ENCODE measurements at places on chromosomes 1 and 21.

DNA sequence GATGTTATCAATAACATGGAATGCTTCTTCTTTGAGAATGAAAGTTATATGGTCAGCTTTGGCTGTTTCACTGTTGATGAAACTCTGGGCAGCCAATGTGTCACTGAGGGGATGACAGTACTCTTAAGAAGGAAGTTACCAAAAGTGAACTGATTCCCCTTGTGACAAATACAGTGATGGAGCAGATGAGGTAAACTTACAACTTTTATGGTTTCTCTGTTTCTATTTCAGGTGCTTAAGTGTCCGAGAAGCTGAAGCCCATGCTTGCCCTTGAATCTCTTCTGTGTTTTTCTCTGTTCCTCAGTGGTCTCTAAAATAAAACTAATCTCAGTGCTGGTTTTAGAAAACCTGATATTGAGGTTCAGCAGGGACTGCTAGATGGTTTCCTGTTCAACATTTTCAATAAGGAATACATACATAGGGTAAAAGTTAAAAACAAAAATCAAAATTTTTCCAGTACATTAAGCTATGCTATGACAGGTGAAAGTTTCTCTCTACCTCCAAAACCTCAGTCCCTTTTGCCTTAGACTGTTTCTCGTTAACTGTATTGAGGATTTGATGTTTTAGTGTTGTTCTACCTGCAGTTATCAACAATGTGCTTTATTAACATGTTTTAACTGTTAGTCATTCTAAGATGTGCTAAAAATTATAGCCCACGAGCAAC is 454.4 kb upstream of the ADGRL4 start:
- no peak for DNase-seq

DNA sequence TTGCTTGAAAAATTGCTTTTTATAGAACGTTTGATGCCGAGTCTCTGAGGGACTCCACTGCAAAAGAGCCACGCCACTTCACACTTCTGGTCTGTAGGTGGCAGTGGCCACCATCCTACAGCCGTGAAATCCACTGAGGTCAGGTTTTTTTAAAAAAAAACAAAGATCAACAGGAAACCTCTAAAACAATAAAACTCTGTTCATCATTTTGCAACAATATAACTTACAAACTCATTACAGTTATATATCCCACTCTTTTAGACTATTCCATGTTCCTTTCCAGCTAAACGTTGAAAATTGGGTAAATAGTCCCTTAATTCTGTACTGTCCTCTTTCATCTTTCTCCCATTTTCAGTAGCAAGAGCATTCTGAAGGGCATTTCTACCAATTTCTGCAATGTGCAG is 64.6 kb upstream of the FMN2 start:
- DNase-seq = no peak

DNA sequence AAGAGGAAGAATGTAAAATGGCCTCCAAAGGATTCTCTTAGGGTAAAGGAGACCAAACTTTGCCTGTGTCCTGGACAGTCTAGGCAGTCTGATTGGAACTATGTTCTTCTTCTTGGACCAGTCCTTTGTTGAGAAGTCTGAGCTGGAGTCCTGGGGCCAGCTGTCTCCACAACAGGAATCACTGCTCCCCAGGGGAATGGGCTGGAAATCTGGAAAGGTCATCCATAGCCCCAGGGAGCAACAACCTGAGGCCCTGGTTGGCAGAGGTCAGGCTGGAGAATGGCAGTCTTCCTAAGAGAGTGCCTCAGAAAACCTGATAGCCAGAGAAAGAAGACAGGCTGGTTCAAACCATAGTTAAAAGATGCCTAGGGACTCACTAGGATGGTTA is 68.7 kb downstream of the PLXNA2 start:
- DNase-seq = no peak

- DNase-seq = no peak
Observed at GRCh38 chr21:45852886-45853400, 128.6 kb upstream of the COL6A1 start.

DNA sequence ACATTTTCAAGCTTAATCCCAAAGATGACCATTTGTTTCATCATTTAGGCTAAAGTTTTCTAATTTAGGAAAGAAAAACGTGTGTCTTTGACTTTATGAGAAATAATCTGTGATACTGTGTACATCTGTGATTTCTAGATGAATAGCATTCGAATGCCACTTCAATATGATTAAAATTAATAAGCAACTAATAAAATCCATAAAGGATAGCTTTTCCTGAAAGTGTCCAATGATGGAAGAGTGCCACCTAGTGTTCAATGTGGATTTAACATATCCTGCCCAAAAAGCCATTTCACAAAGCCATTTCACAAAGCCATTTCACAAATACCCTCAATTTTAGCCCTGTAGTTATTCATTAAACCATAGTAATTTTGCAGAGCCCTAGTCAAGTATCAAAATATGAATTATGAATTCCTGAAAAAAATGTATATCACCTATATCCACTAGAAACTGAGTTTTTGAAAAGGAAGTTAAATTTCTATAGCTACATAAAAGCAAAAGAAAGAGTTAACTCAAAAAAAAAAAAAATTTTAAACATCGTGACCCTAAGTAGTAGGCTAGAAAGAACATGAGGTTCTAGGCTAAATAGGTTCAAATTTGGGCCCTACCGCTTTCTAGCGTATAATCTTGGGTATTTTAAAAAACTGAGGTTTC is 19.1 kb downstream of the NME7 start:
- no peak for DNase-seq

- no peak for DNase-seq
Observed at GRCh38 chr1:66397192-66397591, 136.8 kb upstream of the SGIP1 start.

GRCh38 chr1:99661780-99662179 is 15.9 kb downstream of the PALMD start:
- DNase-seq = no peak

DNA sequence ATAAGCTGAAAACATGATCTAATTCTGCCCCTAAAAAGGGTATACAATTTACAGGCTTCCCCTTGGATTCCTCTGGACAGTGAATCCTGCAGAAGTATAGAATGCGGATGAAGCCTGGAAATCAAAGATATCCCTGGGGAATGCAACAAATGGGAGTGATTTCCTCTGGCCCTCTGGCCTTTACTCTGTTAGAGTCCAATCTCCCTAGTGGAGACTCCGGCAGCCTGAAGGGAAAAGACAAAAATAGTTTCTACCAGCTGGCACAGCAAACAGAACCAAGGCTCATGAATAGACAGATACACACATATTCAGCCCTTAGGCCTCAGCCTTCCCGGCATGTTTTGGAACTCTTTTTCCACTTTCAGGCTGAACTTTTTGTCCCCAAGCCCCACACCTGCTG is 3.9 kb upstream of the LRRC52 start:
- DNase-seq = no peak

DNA sequence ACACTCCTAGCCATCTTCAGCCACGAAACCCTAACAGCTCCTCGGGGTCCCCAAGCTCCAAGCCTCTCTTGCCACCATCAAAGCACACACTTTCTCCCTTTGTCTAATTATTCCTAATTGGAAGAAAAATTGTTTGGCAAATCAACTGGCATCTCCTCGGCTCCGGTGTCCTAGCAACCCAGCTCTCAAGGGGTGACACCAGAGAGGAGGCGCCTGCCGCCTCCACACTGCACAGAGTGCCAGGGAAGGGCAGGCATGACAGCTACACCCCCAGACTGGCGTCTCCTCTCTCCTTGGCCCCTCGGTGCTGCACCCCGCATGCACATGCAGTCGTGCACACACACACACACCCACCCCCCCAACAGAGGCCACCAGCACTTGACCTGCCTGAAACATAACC is 18.2 kb upstream of the GJB5 start:
- no peak for DNase-seq

DNA sequence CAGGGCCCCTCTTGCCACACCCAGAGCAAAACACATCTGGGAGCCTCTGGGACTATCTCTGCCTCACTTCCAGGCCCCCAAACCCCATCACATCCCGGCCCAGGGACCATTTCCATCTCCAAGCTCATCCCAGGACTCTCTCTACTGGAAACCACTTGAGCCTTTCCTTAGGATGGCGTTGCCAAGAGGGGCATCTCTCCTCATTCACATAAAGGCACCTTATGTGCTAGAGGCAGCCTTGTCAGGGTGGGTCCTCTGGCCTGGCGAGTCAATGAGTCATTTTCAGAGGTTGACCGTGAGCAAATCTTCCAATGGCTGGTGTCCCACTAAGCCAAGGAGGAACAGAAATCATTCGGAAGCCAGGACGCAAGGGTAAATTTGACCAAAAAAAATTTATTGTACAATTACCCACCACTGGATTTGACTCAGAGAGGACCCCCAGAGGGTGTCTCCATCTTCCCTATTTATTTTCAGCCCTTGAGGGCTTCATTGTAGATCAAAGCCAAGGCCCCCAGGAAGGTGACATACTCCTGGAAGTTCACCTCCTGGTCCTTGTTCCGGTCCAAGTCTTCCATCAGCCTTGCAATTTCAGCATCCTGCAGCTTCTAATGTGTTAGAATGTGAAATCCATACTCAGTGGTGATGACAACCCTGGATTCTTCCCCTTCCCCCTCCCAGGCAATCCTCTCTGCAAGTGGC is 1.4 kb downstream of the S100A6 start:
- DNase-seq = no peak

- DNase-seq = no peak
Observed at GRCh38 chr21:44920694-44921604, at the start of gene ITGB2. ITGB2 (minus strand) TSS chr21:44920899; CDS start chr21:44910782, 10,117 bp downstream.
